ENCODE measurements at places on chromosomes 12 and 14.
A peak's percentile ranks its signal among the peaks of the same experiment; 100 is the strongest.

GRCh38 chr12:49538510-49539403 lies at the start of gene KCNH3:
Gene KCNH3 (plus strand): TSS chr12:49539030. CDS start chr12:49539417, 387 bp downstream.
- no peak for DNase-seq

GRCh38 chr14:53550776-53551175 lies 397.7 kb upstream of the DDHD1 start:
- no peak for DNase-seq

- DNase-seq = peak; percentile 29
Observed at GRCh38 chr14:44316647-44317440, 190.2 kb downstream of the FSCB start.

GRCh38 chr12:96219700-96220206 lies 25.6 kb downstream of the ELK3 start:
- peak; percentile 97 for DNase-seq

DNA sequence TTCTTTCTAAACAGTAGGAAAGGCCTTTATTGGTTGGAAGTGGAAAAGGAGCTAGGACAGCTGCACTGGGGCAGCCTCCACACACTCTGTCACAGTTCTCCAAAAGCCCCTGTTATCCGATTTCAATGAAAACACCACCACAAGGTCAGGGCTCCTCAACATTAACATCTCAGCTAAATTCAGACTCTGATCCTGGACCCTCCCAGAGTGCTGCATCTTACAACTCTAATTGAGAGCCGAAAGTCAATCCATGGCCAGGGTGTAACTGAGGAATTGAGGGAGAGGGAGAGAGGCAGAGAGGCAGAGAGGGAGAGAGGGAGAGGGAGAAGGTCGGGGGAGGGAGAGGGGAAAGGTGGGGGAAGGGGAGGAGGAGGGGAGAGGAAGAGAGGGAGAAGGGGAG lies 32.1 kb downstream of the DICER1 start:
- DNase-seq = no peak

DNA sequence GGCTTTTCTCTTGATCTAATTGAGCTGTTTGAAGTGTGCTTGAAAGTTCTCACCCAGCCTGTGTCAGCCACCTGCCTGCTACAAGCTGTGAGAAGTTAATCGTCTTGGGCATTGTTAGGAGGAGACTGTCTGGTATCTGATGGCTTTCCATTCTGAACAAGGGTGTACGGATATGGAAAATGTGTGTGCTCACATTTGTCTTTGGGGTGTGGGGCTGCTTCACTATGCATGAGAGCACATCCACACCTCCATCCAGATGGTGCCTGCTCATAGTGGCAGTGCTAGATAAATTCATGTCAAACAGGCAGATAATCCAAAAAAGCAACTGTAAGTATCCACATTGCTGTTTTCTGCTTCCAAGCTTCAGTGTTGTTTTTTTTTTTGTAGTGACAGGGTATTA lies 462.2 kb downstream of the DIO2 start:
- DNase-seq = no peak

GRCh38 chr12:18327036-18327435 lies 65.7 kb downstream of the PIK3C2G start:
- no peak for DNase-seq

DNA sequence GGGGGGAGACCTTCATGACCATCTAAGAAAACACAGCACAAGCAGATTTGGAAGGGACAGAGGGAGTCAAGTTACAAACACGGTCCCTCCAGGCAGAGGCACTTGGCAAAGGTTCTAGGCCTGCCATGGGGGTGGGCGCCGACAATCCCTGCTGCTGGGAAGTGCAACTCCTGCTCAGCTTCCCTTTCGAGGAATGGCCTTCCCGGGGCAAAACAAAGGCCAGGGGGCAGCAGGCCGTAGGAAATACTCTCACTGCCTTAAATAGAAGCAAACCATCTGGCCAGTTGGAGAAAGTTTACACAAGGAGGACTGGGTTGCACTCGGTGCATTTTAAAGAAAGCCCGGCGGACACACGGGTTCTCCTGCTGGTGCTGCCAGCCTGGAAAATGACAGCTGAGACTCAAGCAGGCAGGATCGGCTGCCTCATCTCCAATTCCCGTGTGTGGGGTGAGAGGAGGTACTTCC lies 65.8 kb downstream of the ITPK1 start:
- no peak for DNase-seq

GRCh38 chr12:15689751-15690191 lies 99.4 kb downstream of the EPS8 start:
- no peak for DNase-seq

DNA sequence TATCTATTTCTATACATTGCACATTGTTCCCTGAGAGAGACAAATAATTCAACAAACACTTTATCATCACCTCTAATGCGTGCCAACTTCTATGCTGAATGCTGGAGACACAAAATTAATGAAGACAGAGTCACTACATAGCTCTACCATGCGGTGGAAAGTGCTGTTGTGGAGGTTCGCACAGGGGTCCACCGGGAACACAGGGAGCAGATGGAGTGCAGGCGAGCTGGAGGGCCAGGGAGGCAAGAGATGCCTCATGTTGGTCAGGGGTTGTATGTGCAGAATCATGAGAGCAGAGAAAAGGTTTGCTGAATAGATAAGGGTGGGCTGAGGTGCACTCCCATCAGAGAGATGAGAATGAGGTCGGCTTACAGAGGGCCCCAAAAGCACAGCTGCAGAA lies 25.2 kb downstream of the FAM234B start:
- DNase-seq = no peak

- no peak for DNase-seq
Observed at GRCh38 chr14:100035700-100036099, 29.5 kb upstream of the EVL start.

GRCh38 chr12:69751476-69751875 lies 12.8 kb downstream of the RAB3IP start:
- DNase-seq = no peak

DNA sequence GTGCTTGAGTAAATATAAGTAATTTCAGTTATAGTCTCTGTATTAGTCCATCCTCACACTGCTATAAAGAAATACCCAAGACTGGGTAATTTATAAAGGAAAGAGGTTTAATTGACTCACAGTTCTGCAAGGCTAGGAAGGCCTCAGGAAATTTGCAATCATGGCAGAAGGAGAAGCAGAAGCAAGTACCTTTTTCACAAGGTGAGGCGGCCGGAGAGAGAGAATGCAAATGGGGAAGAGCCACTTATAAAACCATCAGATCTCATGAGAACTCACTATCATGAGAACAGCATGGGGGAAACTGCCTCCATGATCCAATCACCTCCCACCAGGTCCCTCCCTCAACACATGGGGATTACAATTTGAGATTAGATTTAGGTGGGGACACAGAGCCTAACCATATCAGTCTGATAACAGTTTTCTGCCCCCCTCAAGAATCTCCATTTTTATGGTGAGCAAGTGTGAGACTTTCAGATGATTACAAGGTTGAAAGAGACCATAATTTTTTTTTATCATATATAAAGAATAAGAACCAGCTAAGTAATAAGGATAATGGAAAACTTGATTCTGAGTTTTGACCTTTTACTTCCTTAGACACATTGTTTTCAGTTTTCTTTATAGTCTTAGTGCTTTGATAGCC lies 35.6 kb downstream of the LEMD3 start:
- no peak for DNase-seq

- no peak for DNase-seq
Observed at GRCh38 chr12:109092497-109093021, 713 bp downstream of the ALKBH2 start.

GRCh38 chr14:86513564-86513963 lies 983.6 kb downstream of the FLRT2 start:
- no peak for DNase-seq

DNA sequence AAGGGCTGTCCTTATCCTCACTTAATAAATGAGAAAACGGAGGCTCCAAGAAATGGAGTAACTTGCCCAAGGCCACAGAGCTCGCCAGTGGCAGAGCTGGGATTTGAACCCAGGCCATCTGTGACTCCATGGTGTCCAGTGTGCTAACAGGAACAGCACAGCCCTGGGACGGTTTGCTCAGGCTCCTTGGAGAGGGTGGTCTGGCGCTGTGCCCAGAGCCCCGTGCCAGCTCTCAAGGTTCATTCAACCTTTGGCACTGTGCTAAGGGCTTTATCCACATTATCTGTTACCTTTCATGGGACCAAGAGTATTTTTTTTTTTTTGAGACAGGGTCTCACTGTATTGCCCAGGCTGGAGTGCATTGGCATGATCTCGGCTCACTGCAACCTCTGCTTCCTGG lies 8.1 kb downstream of the DAO start:
- no peak for DNase-seq

DNA sequence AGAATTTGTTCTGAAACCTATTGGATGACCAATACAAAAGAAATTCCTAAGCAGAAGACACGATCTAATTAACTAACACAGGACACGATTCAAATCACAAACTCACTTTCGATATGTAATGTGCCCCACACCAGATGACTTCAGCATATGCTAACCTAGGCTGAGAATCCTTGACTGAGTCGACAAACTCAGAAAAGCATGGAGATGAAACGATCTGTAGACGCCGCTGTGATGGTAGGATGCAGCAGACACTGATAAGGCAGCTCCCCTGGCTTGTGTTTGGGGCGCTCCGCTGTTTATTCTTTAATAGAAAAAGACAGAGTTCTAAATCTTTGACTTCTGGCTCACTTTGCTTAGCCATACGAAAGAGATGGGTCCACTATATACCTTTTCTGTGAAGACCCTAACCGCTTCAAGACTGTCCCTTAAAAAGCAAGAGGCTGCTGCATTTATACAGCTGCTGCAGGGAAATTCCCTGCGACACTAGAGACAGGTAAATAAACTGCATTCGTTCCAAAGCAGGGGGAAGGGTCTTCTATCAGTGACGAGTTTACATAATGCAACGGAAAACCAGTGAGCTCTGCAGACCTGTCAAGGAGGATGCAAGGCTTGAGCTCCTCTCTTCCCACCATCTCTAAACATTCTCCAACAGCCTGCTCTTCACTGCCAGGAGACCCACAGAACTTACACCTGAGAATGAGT lies 929 bp downstream of the CHD8 start:
- no peak for DNase-seq

DNA sequence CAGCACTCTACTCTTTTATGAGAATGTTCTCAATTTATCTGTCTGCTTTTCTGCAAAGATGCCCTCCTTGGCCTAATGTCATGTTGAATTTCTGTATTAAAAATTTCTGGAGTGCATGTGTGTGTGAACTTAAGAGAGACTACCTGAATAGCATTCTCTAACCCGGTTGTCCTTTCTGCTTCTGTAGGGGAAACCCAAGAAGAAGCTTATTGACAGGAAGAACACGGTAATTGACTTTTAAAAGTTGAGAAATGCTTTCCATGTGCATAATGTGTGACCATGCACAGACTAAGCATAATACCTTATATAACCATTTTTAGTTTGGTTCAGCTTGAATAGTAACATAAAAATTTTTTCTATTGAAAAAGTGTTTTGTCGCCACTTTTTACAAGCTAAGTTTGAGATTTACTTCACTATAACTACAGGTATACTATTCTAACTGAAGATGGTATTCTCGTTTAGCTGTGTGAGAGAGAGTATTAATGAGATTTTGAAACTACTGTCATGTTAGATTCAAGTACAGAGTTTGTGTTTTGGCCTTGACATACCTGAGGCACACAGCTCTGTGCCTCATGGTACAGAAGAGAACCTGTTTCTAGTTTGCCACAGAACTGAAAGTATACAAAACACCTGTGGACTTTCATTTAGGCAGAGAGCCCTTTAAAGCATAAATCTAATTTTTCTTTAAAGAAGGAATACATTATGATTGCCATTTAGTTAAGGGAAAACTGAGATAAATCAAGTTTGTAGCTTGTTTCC lies 96.8 kb downstream of the TTLL5 start:
- no peak for DNase-seq

GRCh38 chr14:68736471-68736871 lies 56.4 kb downstream of the ZFP36L1 start:
- no peak for DNase-seq

GRCh38 chr12:124790650-124791400 lies 72.8 kb downstream of the SCARB1 start:
- DNase-seq = no peak

GRCh38 chr14:86858591-86858990 lies 1134.4 kb downstream of the GALC start:
- DNase-seq = no peak

DNA sequence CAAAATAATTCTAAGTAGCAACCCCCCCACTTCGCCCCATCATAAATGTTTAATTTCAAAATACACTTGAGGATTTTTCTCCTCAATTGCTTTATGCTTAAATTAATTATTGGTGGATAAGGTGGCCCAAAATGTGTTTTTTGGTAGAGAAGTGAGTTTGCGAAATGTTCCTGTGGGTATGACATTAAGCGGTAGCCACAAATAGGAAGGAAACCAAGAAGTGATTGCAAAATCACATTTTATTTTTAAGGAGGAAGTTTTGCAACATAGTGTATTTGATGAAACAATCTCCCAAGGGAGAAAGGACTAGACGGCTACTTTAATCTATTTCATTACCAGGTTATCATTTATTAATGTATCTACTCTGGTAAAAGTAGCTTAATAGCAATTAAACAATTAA lies 25.5 kb downstream of the SLC25A3 start:
- no peak for DNase-seq

DNA sequence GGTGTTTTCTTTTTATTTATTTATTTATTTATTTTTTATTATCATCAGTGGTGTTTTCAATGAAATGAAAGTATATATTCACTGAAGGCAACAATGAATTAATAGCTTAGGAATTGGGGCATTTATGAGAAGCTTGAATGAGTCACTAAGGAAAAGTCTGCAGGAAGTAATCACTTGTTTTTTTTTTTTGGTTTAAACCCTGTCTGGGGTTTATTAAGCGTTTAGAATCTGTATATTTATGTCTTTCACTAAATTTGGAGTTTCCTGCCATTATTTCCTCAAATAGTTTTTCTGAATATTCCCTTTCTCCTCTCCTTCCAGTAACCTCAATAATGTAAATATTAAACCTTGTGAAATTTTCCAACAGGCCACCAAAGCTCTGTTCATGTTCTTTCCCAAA lies 85.5 kb downstream of the TESC start:
- peak; percentile 50 for DNase-seq

DNA sequence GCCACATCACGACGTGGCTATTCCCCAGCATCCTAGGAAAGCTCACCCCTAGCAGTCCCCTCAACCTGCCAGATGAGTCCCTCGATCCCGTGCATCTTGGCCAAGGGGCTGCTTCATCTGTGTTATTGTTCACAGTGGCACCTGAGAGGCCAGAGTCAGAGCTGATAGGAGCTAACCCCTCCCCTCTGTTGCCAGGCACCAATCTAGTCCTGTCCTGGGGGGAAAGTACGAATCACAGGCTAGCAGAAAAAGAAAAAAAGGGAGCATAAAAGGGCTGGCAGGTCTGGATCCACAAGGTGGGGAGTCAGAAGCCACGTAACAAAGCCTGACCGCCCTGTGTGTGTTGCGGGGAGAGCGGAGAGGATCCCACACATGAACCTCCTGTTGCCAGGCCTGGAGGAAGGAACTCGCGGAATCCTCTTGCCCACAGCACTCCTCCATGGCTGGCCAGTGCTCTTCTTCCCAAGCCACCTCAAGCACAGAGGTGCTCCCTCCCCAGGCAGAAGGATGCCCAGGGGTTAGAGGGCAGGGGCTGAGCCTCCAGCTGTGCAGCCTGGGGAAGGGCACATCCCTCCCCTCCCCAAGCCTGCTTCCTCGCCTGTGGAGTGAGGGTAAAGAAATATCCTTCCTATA lies 91.8 kb downstream of the ITPK1 start:
- no peak for DNase-seq

Measured in kidney capillary endothelial cell (primary cell).